ENCODE measurements at places on chromosomes 7 and 10.

GRCh38 chr10:115771755-115772154 is 501.3 kb downstream of the GFRA1 start:
- no peak for DNase-seq

DNA sequence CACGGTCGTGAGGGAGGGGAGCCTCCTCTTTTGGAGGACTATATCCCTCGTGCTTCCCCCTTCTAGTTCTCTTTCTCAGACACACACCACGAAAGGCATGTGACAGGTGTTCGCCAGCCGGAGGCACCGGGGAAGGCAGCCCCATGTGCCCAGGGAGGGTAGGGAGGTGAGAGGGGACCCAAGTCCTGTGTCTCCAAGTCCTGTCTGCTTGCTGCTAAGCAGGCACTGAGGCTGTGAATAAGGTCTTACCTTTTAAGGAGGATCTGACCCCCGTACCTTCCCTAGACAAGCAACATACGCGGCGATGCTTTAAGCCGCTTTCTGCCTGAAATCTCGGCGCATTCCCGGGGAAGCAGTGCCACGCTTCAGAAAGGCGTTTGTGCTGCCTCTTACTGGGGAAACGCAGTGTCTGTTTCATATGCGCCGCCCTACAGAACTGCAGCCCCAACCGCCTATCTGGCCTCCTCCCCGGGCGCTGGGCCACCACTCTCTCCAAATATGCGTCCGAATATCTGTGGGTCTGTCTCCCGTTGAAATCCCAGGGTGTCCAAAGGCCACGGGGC is 770 bp downstream of the PLXNA4 start:
- DNase-seq: no peak

DNA sequence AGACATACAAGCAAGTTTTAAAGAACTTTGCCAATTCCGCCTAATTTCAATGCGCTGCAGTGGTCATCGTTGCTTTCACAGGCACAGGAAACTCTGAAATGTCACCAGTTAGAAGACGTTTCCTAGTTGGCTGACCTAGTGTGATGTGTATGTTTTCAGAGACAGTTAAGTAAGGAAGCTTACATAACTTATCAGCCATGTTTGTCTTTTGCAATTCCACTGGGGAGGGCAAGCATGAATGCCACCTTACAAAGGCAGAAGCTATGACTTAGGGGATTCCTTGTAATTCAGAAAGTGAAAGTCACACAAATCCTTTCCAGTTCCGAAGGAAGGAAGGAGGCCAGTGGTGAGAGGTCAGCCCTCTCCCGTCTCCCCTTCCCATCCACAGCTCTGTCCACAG is 15.0 kb upstream of the NPS start:
- DNase-seq: no peak

DNA sequence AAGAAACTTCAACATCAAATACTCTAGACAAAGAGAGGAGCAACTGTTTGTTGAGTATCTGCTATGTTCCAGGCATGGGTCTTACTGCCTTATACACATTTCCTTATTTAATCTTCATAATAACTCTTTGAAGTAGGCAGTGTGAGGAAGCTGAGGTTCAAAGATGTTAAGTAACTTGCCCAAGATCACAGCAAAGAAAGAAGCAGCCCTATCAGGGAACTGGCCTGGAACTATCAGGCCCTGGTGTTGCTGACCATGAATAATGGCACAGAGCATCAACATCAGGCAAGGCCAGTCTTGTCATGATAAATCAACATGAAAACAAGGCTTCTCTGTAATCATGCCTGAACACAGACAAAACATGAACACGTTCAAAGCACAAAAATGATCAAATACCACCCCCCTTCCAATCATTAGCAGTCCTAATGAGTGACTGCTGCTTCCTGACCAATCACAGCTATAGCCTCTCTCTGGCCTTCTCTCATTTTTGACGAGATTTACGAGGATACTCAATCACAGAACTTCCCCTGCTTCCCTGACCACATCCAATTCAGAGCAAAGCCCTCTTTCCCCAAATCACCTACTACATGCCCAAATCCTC is 2.3 kb downstream of the GSDME start:
- no peak for DNase-seq

- no peak for DNase-seq
Measured at GRCh38 chr10:28105561-28105960, 106.7 kb upstream of the ODAD2 start.

DNA sequence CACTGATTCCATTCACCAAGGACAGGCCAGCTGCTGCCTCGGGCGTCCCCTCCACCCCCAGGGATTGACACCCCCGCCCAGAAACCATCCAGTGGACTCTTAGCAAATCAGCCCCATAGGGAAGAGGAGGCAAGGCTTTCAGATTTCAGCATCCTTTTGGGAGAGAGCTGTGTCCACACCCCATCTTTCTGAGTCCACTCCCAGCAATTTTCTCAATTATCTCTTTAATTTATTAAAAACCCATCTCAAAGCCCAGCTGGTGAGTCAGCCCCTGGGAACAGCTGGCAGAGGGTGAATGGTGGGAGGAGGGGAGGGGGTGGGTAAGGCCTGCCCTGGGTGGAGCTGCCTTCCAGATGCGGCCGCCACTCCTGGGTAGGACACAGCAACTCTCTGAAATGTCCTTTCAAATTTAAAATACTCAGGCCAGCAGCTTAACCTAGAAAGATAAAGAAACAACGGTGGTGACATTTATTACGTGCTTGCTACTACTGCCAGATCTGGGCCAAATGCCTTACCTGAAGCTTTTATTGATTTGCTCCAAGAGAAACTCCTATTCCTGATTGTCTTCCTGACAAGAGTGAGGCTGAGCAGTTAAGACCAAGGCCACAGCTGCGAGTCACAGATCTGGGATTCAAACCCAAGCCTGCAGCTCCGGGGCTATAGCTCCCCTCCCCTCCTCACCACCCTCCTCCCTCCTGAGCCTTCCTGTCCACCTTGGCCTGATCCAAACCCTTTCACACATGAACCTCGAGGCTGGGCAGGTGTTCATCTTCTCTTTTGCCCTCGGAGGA is 120.4 kb downstream of the RGS10 start:
- no peak for DNase-seq

DNA sequence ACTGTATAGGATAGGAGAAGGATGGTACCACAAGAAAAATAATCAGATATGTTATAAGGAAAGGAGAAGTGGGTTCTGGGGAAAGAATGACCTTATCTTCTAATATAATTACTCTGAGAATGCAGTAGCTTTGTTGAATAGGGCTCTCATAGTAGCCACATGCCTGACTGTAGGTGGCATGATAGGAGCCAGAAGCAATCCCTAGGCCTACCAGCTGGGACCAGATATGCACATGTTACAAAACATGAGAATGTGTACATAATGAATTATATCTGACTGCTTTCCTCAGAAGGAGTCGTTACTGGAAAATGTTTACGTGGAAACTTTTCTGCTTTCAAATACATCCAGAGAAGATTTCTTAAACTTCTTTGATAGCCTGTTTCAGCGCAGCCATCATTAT is 53.2 kb upstream of the FAM3C start:
- DNase-seq: no peak

DNA sequence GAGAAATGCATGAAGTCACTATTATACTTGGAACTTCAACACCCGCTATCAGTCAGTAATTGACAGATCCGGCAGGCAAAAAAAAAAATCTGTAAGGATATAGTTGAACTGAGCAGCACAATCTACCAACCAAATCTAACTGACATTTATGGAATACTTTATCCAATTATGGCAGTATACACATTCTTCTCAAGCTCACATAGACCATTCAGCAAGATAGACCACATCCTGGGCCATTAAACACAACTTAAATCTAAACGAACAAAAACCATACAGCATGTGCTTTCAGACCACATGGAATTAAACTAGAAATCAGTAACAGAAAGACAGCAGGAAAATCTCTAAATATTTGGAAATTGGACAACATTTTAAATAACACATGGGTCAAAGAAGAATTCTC is 112.7 kb downstream of the MPP7 start:
- DNase-seq: no peak

GRCh38 chr7:122300211-122300932 is 4.2 kb downstream of the FEZF1 start:
- DNase-seq: no peak

GRCh38 chr10:98790817-98791216 is 344.1 kb upstream of the HPS1 start:
- no peak for DNase-seq

DNA sequence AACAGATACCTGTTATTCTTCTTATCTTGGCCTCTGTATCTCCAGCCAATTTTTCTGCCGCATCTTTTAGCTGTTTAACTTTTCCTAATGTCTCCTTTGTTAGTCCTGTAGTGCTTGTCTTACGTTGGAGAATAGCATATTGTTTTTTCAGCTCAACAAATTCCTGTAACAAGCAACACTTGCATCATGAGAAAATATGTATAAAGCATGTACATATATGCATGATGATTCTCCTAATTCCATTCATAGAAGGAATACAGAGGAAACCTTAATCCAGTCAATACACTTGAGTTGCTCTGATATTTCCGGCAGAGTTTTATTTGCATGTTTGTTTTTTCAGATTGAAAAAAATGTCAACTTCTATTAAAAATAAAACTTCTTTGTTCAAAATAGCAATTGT is 26.1 kb upstream of the LAMB1 start:
- no peak for DNase-seq

- DNase-seq: no peak
Measured at GRCh38 chr10:59109826-59110225, 66.6 kb upstream of the PHYHIPL start.

DNA sequence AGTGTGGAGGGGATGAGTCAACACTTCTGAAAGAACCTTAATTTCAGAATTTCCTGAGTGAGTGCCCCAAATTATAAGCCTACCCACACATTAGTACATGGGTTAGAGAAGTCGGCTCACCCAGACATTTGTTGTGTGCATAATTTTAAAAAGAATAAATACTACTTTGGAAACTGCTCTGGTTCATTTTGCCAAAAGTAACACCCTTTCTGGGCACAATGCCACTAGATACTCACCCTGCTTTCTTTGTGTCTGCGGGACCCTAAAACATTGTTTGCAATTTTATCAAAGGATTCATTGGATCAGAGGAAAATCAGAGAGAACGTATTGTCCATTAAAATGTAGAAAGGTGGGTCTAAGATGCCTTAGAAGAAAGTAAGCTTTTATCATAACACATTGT is 245.5 kb upstream of the NRP1 start:
- DNase-seq: no peak

GRCh38 chr10:66151346-66151745 is 774.5 kb upstream of the LRRTM3 start:
- DNase-seq: no peak

- no peak for DNase-seq
Measured at GRCh38 chr10:58868736-58869435, 307.6 kb upstream of the PHYHIPL start.

DNA sequence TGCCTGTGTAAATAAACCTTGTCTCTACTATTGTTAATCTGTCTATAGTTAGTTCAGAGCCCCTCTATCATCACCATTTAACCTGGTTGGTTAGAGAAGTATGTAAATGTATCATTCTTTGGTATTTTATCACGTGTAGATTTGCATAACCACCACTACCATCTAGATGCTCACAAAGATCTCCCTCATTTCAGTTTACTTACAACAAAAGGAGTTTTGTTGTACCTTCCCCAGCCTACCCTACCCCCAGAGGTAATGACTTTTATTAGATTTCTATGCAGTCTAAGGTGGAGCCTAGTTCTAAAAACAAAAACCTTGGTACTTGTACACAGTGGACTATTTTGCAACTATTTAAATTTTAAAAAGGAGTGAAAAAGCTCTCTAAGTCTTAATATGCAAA is 17.5 kb downstream of the ACADSB start:
- no peak for DNase-seq

DNA sequence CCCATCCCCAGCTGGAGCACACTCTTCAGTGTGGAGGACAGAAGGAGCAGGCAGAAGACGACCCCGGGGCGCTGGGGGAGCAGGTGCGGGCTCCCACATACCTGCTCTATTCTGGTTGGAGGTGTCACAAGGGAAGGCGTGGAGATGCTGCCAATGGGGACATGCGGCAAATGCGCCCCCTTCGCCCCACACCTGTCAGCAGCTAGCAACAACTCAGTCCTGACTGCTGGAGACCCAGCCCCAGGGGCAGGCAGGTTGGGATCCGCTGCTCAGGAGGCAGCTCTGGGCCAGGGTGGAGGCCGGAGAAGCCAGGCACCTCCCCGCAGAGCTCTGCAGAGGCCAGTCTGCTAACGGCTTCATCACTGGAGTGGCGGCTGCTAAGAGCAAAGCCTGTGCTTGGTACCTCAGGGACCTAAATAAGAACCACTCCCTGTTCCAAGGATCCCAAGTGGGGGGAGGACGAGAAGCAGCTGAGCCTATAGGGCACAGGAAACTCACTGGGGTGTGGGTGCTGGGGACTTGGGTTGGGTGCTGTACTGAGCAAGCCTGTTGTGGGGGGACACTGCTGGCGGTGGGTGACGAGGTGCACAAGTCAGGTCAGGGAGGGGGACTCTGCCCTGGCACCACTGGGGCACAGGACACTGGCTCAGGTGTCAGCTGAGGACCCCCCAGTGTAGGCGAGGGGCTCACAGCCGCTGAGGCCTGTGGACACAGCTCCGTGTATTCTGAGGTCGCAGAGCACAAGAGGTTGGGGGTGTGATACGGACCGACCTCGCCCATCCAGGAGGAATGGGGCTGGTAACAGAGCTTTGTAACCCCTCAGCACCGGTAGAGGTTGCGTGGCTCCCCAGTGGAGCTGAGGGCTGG is 19.2 kb upstream of the GPR146 start:
- no peak for DNase-seq

DNA sequence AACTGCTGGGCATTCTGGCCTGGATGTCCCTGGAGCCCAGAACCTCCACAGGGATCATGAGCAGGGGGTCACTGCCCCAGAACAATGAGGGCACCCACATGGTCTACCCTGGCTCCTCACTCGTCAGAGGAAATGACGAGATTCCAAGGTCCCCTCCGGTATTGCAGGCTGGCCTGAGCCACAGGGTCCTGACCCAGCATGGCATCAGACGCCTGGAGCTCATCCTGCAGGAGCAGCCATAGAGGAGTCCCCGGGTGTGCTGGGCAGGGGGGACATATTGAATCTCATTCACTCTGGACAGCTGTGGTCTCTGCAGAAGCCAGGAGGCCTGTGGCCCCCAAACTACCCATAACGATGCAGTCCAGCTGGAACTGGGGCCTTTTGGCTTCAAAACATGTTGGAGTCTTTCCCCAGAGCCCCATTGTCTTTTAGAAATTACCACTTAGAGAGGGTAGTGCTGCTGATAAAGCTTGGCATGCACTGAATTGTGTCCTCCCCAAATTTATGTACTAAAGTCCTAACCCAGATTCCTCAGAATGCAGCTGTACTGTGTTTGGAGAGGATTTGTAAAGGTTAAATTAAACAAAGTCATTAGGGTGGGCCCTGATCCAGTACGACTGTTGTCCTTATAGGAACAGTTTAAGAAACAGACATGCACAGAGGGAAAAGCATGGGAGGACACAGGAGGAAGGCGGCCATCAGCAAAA is 27.7 kb downstream of the ANXA8 start:
- no peak for DNase-seq

DNA sequence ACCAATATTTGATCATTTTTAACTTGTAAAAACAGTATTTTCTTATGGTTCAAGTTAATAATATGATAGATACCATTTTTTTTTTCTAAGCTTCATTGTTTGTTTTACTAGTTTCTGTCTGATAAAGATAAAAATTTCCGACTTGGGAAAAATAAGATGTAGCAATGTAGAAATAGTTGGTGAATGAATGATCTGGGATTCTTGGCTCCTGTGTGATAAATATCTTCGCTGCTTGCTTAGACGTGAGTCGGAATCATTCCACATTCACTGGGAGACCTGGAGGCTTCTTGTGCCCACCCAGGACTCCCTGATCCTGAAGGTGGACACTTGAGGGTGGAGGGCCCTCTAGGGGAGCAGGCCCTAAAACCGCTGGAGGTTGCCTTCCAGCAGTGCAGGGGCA is 47.9 kb downstream of the EXOC4 start:
- DNase-seq: no peak

Data from activated gamma-delta T cell (primary cell).